ENCODE measurements at places on chromosomes 3 and 15. TPM values are rescaled to one million over a fixed set of nuclear protein-coding genes. Genes with fewer than 3 reads are reported as not detected.

The WDR93 gene
- 8.1 TPM for total RNA-seq

The CDCP1 gene
- 1.1 TPM for total RNA-seq

The ISLR2 gene
- 12.8 TPM for total RNA-seq

The EPHA6 gene
- total RNA-seq = 9.8 TPM

The THRB gene
- 1.3 TPM for total RNA-seq

The FMN1 gene
- 47.4 TPM for total RNA-seq

The GCHFR gene
- total RNA-seq = 15.0 TPM

The SERPINI1 gene
- 17.6 TPM for total RNA-seq

The SLC6A11 gene
- total RNA-seq = 6.9 TPM

The OIP5 gene
- total RNA-seq = 22.1 TPM

The EBLN2 gene
- total RNA-seq = 10.5 TPM

The NOX5 gene
- 12.2 TPM for total RNA-seq

The FILIP1L gene
- total RNA-seq = 16.7 TPM

All from testis (tissue), 5 donors.